Stimulated activated CD4-positive, alpha-beta T cell treated with anti-CD3 and anti-CD28 coated beads, Interleukin-12 subunit alpha, Interleukin-12 subunit beta, amount 100 ng/mL, for 48 hours (primary cell): ENCODE measurements at places on chromosomes 6 and 20.

DNA sequence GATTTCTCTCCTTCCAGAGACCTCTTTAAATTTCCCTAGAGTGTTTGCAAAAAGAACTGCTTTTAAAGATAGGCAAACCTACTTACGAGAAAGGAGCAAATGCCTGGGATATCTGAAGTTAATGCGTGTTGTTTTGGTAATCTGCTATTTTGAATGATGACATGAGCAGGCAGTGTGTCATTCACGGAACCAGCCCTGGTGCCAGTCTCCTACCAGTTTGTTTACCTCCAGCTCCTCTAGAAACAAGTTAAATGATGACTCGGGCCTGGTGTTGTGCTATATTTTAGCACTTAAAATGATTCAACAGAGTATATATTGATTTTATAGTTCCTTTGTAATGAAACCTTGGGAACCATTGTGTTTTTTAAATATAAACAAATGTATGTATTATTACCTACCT, 41.1 kb upstream of the MAP3K4 start:
- no peak for DNase-seq

GRCh38 chr6:155946860-155947259, 491.2 kb upstream of the NOX3 start:
- DNase-seq: no peak

DNA sequence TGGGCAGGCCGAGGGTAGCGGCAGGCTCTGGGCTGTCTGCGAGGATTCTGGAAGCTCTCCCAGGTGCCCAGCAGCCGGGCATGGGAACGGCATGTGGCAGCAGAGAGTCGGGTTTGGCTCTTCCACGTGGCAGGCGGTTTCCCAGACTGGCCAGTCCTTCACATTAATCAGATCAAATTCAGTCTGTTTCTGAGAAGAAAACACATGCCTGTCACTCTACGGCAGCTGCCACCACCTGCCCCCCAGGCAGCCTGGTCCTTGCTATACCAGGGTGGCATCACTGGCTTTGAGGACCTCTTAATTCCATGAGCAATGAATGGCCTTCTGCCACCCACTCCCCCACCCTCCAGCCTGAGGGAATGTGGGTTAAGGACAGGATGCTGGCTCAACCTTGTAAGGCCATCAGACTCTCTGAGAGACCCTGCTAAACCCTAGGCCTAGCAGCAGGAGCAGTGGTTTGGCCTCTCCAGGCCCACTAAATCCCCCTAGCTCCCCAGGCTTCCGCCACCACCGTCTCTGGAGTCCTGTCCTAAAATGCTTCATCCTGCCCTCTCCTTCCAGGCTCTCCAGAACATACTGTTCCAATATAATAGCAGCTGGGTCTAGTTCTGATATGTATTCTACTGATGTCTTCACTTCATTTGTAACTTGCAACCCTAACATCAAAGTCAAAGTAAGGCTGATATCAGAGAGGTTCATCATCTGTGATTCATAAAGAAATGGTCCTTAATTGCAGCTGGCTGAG, 47.8 kb downstream of the PLCG1 start:
- no peak for DNase-seq

DNA sequence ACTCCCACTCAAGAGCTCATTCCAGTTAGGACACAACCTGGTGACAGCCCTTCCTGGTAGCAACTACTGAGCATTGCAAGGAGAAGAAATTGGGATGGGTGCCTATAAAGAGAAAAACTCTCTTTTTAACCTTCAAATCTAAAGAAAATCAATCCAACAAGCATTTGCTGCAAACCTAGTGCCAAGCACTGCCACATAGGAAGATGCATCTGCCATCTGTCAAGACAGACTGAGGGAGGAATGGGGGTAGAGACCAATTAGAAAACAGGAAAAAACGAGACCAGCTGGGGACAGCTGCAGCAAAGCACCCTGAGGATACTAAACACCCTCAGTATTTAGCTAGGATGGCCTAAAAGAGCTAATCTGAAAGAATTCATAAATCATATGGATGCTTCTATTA, 27.9 kb downstream of the HLA-DMB start:
- DNase-seq: no peak

- no peak for DNase-seq
These were observed 128.5 kb upstream of the SALL4 start for GRCh38 chr20:51930775-51931174.

DNA sequence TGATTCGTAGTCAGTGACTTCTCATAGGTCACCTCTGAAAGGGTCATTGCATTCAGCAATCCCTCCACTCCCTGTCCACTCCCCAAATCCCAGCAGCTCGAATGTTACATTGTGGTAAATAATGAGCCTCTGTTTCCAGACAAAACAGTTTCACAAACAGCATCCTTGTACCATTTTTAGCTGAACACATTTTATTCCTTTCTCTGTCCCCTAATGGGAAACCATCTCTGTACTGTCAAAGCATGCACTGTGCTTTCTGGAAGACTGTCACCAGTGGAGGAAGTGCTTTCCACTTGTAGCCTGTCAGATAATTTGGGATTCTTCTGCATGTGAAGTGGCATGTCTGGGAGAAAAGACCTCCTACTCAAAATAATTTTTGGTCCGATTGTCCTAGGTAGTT, 82.0 kb downstream of the SLC35F1 start:
- no peak for DNase-seq

GRCh38 chr20:39775110-39775509, 813.0 kb downstream of the DHX35 start:
- no peak for DNase-seq

DNA sequence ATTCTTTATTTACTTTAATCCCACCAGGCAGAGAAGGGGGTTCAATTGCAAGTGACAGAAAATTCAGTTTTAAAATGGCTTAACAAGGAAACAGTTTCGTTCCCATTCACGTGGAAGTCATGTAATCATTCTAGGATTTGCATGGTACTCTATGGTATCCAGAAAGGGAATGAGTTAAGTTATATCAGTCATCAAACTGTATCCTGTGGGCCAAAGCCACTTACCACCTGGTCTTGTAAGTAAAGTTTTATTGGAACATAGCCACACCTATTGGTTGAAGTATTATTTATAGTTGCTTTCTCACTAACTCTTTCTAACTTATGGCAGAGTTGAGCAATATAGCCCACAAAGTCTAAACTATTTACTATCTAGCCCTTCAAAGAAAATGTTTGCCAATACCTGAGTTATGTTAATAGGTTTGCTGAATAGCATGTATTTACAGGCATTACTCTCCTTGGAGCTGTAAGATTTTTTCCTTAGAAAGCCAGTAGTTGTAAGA, 10.2 kb upstream of the MMS22L start:
- no peak for DNase-seq

- no peak for DNase-seq
These were observed 262.0 kb upstream of the RIN2 start for GRCh38 chr20:19495905-19496703.

DNA sequence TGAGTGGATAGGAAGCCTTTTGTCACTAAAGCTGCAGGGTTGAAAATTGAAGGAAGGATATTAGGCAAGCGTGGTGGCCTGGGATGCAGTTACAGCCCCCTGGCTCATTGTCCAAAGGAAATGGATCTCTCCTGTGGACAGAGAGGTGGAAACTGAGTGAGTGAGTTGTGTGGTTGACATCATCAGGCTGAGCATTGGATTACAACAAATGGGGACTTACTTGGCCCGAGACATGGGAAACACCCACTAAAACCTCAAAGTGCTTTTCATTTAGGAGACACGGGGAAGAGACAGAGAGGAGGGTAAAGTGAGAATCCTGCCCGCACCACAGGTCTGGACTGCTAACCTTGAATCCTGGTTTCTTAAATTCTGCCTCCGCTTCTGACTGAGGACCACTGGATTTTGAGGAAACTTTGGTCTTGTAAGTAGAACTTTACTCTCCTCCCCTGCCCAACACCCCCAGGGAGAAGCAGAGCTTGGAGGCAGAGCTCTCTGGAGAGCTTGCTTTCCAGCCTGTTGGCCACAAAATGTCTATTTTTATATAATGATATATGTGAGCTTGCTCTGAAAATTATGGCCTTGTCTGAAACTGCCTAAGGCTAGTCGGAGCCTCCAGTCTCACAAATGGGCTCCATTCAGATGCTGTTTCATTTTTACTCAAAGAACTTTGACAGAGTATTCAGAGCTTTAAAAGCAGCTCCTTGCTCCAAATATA, at the start of gene PKIG:
Gene PKIG, plus strand, starts transcription at position 269 of the 715 bp plus-strand sequence. CDS start 31,978 bp downstream, outside the sequence.
- no peak for DNase-seq

DNA sequence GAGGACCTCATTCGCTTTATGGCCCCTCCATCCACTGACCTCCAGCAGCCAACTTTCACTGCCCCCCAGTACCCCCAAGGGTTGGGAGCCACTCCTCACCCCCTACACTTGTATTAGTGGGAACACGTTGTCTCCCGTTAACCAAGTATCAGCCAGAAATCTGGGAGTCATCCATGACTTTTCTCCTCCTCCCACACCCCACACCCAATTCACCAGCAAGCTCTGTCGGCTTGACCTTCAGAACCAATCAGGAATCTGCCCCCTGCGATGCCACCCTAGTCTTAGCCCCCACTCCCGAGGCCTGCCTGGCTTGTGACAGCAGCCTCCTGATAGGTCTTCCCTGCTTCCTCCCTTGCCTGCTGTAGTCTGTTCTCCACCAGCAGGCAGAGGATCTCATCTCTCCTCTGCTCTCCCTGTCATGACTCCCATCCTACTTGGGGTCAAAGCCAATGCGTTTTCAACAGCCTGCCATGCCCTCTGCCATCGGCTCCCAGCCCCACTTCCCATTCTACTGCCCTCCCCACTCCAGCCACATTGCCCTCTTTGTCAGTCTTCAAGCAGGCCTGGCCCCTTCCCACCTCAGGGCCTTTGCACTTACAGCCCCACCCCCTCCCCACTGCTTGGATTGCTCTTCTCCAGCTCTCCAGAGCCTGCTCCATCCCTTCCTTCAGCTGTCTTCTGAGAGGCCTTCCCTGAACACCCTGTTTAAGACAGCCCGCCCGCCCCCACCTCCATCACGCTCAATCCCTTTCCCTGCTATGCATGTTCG, 19.4 kb downstream of the MDGA1 start:
- no peak for DNase-seq

DNA sequence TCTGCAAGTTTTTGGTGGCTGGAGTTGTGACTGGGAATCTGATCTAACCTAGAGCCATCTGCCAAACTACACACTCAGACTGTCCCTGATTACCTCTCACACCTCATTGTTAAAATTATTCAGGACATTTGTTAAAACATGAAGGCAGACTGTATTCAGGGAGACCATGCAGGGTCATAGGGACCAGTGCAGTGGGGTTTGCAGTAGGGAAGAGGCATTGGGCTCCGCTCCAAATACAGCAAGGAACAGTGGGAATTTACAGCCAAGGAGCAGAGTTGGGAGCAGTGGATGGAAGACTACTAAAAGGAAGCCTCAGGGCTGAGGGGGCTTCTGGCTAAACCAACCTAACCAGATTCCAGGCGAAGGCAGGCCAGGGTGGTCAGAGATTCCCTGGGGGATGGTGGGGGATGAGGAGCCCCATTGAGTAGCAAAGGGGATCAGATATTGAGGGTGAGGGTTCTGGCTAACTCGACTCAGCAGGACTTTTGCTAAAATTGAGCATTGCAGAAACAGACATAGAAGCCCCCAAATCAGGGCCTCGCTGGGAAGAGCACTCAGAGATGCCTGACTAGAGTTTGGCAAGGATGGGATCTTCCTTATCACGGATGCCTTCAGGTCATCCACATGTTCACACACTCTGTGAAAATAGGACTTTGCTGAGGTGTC, 172.0 kb downstream of the ZDHHC14 start:
- no peak for DNase-seq

DNA sequence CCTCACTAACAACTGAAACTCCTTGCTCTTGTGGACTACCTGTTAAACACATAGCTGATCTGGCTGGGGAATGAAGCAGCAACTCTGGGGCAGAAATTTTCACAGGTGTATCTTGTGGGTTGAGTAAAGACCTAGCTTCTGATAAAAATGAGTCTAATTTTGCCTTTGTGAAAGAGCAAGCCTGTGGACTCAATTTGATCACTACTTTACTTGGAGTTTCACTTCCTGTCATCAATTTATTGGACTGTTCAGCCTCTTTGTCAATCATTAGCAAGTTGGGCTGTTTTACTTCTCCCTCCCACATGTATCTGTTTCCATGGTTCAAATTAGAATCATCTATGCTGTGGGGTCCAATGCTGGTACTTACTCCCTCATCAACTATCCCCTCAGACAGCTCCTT, 29.6 kb upstream of the CRIP3 start:
- no peak for DNase-seq

DNA sequence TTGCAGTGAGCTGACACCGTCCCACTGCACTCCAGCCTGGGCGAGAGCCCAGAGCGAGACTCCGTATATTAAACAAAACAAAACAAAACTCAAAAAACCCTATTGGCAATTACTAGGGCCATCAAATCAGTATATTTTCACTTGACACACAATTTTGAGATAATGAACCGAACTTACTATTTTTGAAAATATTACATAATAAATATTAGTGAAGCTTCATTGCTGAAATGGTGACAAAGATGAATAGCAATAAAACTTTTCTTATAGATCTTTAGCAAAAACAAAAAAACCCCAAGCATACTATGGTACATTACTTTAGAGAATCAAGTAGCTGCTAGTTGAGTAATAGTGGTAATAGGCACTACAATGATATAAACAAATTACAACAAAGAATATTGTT, 113.0 kb downstream of the ATG5 start:
- no peak for DNase-seq

- DNase-seq: no peak
These were observed 82.2 kb downstream of the MAN1A1 start for GRCh38 chr6:119267126-119267905.

DNA sequence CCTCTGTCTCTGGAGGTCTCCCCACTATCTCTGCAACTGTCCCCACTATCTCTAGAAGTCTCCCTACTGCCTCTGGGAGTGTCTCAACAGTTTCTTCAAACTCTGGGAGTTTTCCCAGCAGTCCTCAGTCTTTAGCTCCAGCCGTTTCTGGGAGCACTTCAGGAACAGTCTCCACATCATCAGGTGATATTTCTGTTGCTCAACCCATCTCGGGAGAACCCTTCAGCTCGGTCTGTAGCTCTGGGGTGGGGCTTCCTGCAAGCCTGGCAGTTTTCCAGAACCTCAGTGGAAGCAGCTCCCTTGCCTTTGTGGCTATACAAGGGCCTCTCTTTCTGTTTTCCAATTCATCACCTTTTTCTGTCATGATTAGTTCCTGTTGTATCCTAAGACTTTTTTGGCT, 3.0 kb upstream of the SFTA2 start:
- DNase-seq: no peak

GRCh38 chr20:58160451-58161061, 67.9 kb downstream of the ANKRD60 start:
- DNase-seq: no peak
